ENCODE measurements at places on chromosomes 16 and 17.

- no peak for DNase-seq
Measured at GRCh38 chr16:31507617-31507928, 618 bp downstream of the RUSF1 start.

DNA sequence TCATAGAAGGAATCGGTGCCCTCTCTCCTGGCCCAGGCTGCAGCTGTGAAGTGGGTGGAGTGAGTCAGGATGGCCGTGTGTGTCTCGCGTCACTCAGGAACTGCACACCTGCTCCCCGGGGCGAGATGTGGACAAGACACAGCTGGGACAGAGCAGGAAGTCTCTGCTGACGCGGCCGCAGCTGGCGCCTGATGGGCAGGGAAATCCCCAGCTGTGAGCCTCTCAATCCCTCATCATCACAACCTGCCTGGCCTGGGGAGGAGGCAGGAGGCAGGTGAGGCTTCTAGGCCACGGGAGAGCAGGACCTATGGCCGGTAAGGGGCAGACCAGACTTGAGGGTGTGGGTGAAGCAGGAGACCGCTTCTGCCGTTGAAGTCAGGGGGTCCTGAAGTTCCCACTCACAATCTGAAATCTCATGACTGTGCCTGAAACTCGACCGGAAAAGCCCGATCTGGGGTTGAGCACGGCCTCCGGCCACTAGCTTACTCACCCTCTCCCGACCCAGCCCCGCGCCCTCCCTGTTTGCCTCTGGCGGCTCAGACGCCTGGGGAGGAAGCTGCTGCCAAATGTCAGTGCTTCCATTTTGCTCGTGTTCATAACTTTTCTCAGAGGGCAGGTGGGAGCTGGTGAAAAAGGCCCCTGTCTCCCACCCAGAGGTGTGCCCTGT, 1.1 kb upstream of the TRPV3 start:
- DNase-seq: no peak

- DNase-seq: no peak
Measured at GRCh38 chr16:12412252-12412651, 391.4 kb downstream of the CPPED1 start.

DNA sequence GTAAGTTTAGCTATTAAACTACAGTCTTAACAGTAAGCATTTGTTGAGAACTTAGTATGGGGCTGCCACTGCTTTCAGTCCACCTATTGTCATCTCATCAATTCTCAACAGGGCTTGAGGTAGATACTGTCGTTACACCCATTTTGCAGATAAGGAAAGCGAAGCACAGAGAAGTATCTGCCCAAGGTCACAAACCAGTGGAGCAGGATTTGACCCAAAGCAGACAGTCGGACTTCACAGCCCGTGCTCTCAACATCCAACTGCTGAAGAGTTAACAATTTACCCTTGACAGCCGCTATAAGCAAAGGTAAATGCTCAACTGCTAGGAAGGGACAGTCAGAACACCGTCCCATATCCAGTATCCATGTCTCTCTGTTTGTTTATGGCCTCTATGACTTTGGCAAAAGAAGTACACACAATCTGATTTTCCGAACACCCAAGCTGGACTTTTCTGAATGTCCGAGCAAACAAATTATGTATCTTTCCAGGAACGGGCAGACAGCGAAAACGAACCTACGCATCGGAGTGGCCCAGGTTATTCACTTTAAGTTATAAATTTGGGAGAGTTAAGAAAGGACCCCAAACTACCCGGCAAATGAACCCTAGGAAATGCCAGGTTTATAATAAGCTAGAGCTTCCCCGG, 1.2 kb downstream of the SIAH1 start:
- no peak for DNase-seq

DNA sequence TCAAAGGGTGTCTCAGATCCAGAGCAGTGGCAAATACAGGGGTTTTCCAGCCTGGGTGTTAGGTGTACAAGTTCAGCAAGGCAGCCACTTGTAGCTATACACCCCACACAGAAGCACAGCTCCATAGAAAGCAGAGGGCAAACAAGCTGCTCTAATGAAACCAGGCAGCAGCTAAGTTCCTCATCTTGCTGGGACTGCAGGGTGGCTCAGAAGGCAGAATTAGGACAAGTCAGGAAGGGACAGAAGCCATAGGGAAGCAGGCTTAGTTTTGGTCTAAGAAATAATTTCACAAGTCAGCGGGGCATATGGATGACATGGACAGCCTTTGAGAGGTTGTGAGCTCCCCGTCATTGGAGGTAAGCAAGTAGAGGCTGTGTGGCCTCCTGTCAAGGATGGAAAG, 23.7 kb downstream of the CNGB1 start:
- DNase-seq: no peak

- DNase-seq: no peak
Measured at GRCh38 chr16:70692130-70692872, 6.4 kb upstream of the MTSS2 start.

DNA sequence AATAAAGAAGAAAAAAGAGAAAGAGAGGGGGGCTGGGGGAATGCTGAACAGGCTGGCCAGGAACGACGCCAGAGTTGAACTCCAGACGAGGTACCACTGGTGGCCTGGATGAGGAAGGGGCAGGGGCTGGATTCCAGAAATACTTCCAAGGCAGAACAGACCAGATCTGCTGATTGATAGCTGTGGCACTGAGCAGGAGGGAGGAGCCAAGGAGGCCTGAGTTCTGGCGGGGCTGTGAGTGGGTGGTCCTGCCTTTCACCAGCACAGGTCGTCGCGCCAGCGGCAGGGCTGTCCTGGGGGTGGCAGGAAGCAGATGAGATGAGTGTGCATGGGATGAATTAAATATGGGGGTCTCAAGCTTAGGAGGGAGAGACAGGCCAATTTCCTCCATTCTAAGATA, 5.5 kb downstream of the CCDC42 start:
- DNase-seq: no peak

GRCh38 chr16:78761427-78761826, 662.0 kb downstream of the WWOX start:
- no peak for DNase-seq

- DNase-seq: no peak
Measured at GRCh38 chr16:19014461-19014860, 30.7 kb downstream of the TMC7 start.

GRCh38 chr16:54564841-54565240, 278.3 kb upstream of the IRX3 start:
- no peak for DNase-seq

DNA sequence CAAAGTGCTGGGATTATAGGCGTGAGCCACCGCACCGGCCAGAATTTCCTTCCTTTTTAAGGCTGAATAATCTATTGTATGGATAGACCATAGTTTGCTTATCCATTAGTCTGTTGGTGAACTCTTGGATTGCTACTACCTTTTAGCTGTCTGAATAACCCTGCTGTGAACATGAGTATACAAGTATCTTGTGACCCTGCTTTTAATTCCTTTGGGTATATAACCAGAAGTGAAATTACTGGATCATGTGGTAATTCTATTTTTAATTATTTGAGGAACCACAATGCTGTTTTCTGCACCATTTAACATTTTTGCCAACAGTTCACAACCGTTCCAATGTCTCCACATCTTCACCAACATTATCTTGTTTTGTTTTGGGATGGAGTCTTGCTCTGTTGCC, 4.6 kb upstream of the OTOA start:
- DNase-seq: no peak

GRCh38 chr16:81531419-81531821, 86.8 kb downstream of the CMIP start:
- DNase-seq: no peak

DNA sequence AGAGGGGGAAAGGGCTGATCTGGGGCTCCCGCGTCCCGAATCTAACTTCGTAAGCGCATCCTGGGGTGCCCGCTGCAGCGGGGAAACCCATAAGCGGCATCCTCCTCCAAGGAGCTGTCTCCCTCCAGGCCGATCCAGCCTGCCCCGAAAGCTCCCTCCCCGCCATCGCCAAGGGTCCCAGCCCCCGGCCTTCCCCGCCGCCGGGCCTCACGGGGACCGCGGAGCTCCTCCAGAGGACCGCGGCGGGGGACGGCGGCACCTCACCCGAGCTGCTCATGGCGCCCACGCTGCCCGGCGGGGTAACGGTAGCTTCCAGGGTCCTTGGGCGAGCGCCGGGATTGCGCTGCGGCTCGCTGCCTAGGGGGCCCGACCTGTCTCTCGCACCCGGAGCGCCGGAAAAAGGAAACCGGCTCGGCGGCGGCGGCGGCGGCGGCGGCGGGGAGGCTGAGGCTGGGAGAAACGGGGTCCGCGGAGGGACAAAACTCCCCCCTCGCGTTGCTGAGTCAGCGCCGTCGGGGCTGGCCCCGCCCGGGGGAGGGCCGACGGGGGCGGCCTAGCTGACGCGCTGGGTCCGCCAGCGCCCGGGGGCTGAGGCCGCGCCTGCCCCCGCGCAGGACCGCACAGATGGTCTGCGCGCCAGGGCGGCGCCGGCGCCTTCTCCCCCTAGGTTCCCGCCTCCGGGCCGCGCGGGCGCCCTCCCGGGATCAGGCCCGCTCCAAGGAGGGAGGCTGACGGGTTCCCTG, at the start of gene BLMH:
BLMH (minus strand) TSS at position 402 of the 743 bp plus-strand sequence; CDS start at position 277, 125 bp downstream.
- peak; percentile 96 for DNase-seq

DNA sequence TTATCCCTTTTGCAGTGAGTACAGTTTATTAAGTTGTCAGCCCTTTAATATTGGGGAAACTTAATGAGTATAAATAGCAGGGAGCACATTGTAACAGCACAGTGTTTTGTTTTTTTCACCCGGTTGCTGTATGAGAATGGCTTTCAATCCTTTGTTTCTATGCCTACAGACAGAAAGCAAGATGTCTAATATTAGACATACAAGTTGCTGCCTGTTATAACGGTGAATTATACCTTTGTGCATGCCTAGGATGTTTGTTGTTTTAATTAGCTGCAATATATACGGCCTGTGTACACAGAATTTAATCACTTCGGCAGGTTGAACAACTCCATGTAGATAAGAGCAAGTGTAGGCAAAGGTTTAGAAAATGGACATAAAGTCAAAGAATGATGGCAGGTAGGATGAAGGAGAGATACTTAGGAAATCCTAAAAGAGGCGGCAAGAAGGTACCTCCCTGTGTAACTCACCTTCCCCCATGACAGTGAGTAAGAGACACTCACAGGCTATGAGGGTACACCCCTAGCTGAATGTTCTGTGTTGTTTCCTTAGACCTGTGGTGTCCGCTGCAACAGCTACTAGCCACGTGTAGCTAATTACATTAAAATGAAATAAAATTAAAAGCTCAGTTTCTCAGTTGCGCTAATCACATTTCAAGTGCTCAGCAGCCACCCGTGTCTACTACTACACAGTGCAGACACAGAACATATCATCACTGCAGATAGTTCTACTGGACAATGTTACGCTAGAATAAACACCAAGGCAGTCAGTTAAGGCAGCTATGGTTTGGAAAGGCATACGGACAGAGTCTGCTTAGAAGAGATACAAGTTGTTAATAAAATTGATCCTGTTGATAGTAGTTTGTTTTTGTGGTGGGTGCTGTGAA, 10.9 kb downstream of the SLC7A6OS start:
- no peak for DNase-seq

- peak; percentile 89 for DNase-seq
Measured at GRCh38 chr17:81684442-81684911, 666 bp downstream of the HGS start.

- peak; percentile 88 for DNase-seq
Measured at GRCh38 chr16:50202926-50203624, 50.0 kb downstream of the TENT4B start.

- DNase-seq: no peak
Measured at GRCh38 chr17:14228903-14229302, 7.8 kb downstream of the CDRT15 start.

GRCh38 chr16:78444-79150, 572 bp downstream of the MPG start:
- DNase-seq: peak; percentile 47

- peak; percentile 47 for DNase-seq
Measured at GRCh38 chr16:63361032-63361624, 1324.9 kb upstream of the CDH8 start.

DNA sequence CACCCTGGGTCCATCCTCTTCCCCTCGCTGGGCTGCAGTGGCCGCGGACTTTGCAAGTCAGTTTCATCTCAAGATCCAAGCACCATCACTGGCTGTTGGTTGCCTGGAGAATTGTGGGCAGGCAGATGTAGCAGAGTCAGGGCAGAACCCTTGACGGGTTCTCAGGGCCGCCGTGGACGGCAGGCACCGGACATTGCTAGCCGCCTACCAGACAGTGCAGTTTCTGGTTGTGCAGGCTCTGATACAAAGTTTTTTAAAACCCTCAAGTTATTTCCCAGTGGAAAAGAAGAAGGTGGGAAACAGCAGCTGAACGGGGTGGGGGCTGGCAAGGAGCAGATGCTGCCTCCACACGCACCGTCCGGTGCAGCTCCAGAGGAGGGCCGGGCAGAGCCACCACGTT, 3.4 kb downstream of the MAPK8IP3 start:
- no peak for DNase-seq

GRCh38 chr17:3004150-3004801, 59.1 kb downstream of the OR1D5 start:
- peak; percentile 96 for DNase-seq

DNA sequence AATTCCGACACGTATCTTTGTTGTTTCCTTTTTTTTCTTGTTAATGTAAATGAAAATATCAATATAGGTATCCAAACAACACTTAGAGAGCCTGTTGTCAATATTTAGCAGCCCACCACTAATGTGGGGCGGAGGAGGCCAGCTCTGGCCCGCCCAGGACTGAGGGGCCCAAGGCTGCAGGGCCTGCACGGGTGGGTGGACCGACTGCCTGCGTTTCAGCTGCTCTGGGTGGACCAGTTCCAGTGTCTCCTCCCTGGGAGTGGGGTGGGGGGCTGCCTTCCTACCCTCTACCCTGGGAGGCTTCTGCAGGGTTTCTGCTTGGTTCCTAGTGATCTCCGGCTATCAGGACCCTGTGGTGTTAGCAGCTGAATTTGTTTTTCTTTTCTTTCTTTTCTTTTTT, 15.9 kb upstream of the ADGRG1 start:
- DNase-seq: no peak

GRCh38 chr16:28899882-28900590, 21.7 kb downstream of the ATP2A1 start:
- no peak for DNase-seq

DNA sequence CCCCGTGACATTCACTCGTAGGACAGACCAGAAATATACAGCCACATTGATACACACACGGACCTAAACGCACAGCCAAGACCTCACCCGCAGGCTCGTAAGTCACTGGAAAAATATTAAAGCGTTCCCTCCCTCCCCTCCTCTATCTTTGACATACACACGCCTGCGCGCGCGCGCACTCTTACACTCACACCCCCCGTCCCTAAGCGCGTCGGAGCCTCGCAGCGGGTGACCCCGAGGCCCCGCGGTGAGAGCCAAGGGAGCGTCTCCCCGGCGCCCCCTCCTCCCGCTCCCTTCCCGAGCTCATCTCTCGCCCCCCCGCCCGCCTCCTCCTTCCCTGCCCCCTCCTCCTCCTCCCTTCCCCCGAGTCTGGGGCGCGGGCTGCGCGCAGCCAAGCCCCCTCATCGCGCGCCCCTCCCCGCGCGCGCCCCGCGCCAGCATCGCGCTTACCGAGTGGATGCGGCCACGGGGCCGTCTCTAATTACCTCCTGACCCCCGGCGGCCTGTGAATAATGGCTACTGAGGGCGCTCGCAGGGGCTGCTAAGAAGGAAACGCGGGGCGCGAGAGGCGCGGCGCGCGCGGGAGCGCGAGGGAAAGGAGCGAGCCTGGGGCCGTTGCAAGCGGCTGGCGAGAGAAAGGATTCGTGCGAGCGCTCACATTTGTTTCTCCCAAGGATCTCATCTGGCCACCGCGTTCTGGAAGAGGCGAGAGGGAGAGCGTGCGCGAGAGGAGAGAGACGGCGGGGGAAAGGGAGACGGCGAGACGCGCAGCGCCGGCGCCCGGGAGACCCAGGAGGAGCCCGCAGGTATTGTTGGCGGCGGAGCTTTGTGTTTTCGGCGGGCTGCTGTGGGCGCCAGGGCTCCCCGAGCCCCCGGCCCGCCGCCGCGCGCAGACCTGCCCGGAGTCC, 42.4 kb downstream of the RAI1 start:
- peak; percentile 77 for DNase-seq

- no peak for DNase-seq
Measured at GRCh38 chr17:81401723-81402529, 6.7 kb downstream of the BAHCC1 start.

Data from AG08395 (cell line).